Progenitor cell of endocrine pancreas (in vitro differentiated cells): ENCODE measurements at places on chromosomes 3 and 15. TPM values are rescaled to one million over a fixed set of nuclear protein-coding genes. Genes with fewer than 3 reads are reported as not detected.

Gene ACTC1
- total RNA-seq, result 3.5 and 5.3 TPM in 2 replicates

Gene BTD
- total RNA-seq, result 26.9 and 28.9 TPM in 2 replicates

DNA sequence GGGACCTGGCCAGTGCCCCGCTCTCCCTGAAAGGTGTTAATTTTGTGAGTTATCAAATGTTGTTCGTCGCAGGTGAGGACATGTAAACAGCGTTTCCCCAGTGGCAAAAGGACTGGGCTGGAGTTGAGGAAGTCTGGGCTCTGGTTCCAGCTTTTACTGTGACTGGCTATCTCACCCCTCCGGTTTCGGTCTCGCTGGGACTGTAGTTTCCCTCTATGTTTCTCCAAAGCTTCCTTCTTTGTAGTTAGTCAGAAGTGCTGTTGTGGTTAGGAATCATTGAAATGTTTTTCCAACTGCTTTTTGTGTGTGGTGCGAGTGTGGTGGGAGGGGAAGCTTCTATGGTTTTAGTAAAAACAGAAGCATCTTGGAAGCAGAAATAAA is 990 bp upstream of the CLDN1 start:
- no peaks in the 10 kb centered on the region for H3K36me3 ChIP-seq
- H3K27ac ChIP-seq, result peak overlapping the region; percentile 10
- H3K4me3 ChIP-seq, result peak overlapping the region; percentile 67
- DNase-seq, result no peak

DNA sequence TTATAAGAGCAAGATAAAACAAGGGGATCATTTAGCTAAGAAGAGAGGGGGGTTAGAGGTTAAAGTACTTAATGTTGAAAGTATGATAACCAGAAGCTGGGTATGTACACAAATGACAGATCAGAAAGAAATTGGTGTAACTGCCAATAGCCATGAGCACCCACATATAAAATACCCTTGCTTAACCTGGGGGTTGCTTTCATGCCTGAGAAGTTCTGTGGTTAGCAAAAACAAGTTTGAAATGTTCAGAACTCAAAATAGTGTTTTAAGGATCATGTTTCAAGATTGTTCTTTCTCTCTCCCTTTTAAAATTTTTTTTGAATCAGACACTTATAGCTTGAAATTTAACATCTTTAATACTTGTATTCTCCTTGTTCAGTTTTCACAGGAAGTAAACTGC is 321.4 kb upstream of the GBE1 start:
- no peak for DNase-seq
- no peak overlapping the region for H3K27ac ChIP-seq
- H3K27me3 ChIP-seq, result peaks cover 4% of the 10 kb centered on the region
- H3K4me1 ChIP-seq, result peaks cover 15% of the 10 kb centered on the region
- no peak overlapping the region for H3K4me3 ChIP-seq

GRCh38 chr3:185958626-185959025 is 20.8 kb upstream of the TRA2B start:
- H3K27me3 ChIP-seq, result no peaks in the 10 kb centered on the region
- peaks cover 8% of the 10 kb centered on the region for H3K4me1 ChIP-seq
- no peak overlapping the region for H3K27ac ChIP-seq
- no peaks in the 10 kb centered on the region for H3K36me3 ChIP-seq
- H3K4me3 ChIP-seq, result no peak overlapping the region

GRCh38 chr3:24802614-24803013 is 308.0 kb upstream of the THRB start:
- no peak overlapping the region for H3K27ac ChIP-seq
- H3K4me3 ChIP-seq, result no peak overlapping the region
- DNase-seq, result no peak
- no peaks in the 10 kb centered on the region for H3K36me3 ChIP-seq

- H3K4me3 ChIP-seq, result no peak overlapping the region
- no peak overlapping the region for H3K27ac ChIP-seq
- peaks cover 6% of the 10 kb centered on the region for H3K27me3 ChIP-seq
Measured at GRCh38 chr3:39528844-39529243, 61.4 kb downstream of the MOBP start.

- no peaks in the 10 kb centered on the region for H3K27me3 ChIP-seq
- no peak overlapping the region for H3K27ac ChIP-seq
- H3K4me1 ChIP-seq, result peaks cover 72% of the 10 kb centered on the region
Measured at GRCh38 chr3:172070269-172070668, 30.9 kb downstream of the FNDC3B start.

GRCh38 chr3:19074257-19074900 is 73.9 kb upstream of the KCNH8 start:
- H3K27me3 ChIP-seq, result no peaks in the 10 kb centered on the region
- H3K36me3 ChIP-seq, result no peaks in the 10 kb centered on the region
- DNase-seq, result no peak
- no peaks in the 10 kb centered on the region for H3K4me1 ChIP-seq
- no peak overlapping the region for H3K27ac ChIP-seq

DNA sequence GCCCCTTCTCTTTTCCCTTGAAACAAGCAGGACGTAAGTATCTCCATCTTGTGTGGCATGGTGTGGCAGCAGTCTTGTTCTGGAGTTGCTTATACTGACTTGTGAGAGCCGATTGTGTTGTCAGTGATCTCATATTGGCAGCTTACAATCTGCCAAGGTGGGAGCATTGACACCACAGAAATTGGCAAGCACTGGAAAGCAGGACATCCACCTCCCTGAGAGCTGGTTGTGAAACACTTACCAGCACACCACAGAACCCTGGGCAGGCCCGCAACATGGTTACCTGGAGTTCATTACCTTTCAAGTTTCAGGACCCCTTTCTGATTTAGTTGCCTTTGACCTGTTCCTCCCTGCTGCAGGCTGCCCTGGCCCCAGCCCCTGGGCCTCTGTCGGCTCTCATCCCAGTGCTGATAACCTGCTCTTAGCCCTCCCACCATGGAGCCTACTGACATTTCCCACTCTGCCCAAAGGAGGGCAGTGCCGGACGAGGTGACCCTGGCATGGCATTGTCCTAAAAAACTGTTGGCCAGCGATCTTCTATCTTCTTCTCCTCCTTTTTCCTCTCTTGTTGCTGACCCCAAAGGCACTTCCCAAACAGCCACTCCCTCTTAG is 10.6 kb upstream of the ATP2B2 start:
- no peaks in the 10 kb centered on the region for H3K4me1 ChIP-seq
- no peak for DNase-seq
- peak overlapping the region; percentile 76 for H3K27ac ChIP-seq
- H3K36me3 ChIP-seq, result no peaks in the 10 kb centered on the region
- peaks cover 7% of the 10 kb centered on the region for H3K27me3 ChIP-seq

DNA sequence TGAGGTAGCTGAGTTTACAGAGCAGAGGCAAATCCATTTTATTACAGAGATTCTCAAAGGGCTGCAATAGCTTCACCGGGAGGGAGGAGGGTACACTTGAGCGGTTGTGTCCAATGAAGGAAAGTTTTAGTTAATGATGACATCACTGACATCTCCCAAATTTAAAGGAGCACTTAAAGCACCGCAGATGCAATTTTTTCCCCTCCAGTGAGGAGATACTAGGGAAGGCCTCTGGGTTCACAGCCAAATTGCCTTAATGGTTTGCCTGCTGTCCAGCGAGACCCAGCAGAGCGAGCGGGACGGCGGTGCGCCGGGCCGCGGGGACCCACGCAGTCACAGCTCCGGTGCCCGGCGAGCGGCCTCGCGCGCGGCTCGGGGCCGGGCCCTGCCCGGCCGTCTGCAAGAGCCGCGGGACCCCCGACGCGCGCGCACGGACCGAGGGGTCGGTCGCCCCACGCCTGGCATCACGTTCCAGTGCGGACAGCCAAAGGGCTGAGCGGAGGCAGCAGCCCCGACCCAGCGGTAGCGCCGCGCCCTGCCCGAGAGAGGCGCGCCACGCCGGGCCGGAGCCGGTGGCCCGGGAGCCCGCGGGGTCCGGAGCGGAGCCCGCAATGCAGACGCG is 160.5 kb upstream of the CHRNA7 start:
- no peaks in the 10 kb centered on the region for H3K36me3 ChIP-seq
- peak overlapping the region; percentile 87 for H3K27ac ChIP-seq
- peaks cover 18% of the 10 kb centered on the region for H3K27me3 ChIP-seq
